ENCODE measurements at places on chromosomes 11 and 22.
A peak's percentile ranks its signal among the peaks of the same experiment; 100 is the strongest.

GRCh38 chr11:17922416-17922788 is 90.4 kb downstream of the SERGEF start:
- DNase-seq = no peak

DNA sequence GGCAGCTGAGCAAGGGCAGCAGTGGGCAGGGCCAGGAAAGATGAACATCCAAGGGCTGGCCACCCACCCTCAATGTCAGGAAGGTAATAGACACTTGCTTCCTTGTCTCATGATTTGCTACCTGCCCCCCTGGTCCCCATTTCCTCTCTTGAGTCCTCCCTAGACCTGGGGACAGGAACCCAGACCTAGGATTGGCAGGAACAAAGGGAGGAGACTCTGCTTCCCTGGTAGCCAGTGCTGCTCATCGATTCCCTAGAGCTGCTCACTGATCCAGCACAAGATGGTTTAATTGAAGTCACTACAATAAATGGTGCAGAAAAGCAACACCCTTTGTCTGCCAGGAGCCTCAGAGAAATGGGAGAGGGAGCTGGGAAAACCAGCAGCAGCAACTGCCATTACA is 67.8 kb upstream of the CHST1 start:
- no peak for DNase-seq

DNA sequence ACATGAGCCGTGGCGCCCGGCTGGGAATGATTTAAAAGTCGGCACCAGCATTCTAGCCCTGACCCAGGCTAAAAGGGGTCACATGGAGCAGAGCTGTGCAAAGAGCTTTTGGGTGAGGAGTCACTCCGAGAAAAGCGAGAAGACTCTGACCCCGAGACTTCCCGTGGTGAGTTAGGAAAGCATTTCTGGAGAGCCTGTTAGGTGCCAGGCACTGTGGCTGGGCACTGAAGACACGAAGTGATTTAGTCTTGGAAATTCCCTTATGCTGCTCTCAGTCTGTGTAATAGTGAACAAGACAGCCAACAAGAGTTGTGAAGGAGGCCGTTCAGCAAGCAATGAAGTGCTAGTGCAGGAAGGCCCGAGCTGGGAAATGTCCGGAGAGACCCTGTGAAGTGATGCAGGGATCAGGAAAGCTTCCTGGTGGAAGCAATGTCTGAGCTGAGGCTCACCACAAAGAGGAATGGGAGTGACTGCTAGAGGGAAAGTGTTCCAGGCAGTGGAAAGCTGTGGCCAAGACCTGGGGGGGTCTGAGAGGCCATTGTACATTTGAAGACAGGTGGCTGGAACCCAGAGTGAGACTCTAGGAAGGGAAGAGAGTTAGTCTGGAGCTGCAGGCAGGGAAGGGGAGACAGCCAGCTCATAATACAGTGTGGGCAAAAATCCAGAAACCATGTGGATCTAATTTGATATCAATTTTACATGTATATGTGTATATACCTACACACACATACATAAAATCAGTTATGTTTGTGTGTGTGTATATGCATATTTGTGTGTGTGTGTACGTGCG is 31.6 kb downstream of the MARK2 start:
- no peak for DNase-seq

DNA sequence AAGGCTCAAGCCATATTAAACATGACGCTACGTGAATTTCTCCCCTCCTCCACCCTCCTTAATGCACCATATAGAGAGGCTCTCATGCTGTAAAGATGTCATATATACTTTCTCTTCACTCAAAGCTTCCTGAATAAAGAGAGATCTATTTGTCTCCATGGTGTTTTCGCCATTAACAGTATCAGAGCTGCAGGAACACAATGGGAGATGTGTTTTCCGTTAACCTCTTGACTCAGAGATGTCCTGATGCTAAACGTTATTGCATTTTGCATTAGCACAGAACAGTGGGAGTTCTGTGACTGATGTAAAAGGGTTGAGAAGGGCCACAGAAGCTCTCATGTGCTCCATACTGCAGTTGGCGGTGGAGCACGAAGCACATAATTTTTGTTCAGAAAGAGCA is 25.7 kb upstream of the BLID start:
- DNase-seq = no peak

DNA sequence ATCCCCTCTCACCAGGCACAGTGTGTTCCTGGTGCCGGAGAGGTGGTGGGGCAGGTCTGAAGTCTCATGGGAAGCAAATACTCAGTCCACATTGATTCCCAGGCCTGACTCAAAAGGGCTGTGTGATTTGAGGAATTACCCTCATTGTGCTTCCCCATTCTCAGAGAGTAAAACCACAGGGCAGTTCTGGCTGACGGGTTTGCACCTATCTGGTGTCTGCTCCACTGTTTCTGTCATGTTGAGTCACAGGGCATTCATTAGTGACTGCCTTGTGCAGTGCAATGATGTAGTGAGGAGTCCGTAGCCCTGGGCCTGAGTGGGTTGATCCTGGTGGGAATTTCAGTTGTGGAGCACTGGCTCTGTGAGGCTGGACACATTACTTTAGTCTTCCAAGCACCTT is 85.2 kb upstream of the ARHGAP20 start:
- peak; percentile 51 for DNase-seq

DNA sequence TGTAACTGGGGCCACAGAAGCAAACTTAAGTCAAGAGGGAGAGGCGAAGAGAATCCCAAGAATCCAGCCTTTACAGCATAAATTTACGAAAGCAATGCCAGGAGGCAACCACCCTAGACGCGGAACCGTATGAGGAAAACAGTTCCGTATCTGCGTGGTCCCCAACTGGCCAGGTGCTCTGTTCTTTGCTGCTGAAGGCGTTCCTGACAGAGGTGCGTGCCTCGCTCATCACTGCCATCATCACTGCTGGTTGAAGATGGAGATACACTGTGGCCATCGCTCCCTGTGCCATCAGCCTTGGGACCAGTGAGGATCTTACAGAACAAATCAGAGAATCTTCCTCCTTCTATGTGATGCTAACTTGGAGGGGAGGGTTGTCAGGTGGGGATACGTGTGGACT is 270.5 kb upstream of the B3GAT1 start:
- no peak for DNase-seq

DNA sequence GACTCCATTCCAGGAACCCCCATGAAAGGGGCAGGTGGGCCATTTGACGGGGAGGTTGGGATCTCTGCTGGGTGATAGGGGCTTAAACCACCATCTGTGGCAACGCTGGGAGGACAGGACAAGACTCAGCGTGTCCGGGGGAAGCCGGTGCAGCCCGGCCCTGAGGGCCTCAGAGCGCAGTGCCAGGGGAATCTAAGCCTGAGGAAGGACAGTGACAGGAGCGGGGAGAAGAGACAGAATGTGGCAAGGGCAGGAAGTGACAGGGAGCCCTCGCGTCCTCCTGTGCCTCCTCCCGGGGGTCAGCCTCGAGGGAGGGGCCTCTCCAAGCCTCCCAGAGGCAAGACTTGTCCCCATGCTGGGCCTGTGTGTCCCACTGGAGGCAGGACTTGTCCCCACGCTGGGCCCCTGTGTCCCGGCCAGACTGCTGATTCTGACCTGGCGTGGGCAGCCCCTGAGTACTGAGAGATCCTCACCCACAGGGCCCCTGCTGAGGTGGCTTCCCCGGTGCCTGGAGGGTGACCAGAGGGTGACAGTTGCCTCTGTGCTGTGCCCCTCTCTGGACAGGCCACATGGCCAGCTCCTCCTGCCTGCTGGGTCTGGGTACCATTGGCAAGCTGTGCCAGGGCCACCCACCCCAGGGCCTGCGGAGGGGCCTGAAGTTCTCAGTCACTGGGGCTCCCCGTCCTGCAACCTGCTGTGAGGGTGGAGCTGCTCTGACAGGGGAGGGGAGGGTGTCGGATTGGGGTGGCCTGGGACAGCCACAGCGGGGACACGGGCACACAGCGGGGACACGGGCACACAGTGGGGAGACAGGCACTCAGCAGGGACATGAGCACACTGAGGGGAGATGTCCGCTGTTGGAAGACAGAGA is 676.2 kb downstream of the BRD1 start:
- no peak for DNase-seq

DNA sequence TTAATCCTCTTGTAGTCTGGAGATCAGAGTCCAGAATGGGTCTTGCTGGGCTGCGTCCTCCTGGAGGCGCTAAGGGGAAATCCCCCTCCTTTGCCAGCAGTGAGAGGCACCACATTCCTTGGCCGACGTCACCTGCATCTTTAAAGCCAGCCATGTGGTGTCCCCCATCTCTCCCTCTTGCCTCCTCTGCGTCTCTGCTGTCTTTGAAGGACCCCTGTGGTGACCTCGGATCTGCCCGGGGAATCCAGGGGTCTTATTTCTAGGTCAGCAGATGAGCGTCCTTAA is 27.2 kb upstream of the PARVB start:
- no peak for DNase-seq

GRCh38 chr22:25702571-25703167 is 39.3 kb upstream of the MYO18B start:
- no peak for DNase-seq

DNA sequence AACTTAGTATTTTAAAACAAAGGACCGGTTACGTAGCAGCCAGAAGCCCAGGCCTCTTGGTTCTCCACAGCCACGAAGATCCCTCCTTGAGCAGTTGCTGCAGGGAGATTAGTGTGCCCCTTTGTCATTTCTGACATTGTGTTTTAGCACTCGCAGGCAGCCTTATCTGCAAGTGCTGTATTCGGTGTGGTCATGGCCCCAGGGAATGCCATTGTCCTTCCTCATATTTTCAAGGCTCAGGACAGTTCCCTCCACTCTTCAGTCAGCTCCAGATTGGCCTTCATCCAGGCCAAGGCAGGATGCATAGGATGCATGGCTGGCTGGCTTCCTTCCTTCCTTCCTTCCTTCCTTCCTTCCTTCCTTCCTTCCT is 88.5 kb downstream of the ZBTB16 start:
- no peak for DNase-seq

- no peak for DNase-seq
Measured at GRCh38 chr11:10401696-10402392, 53.2 kb upstream of the AMPD3 start.

- no peak for DNase-seq
Measured at GRCh38 chr22:45584621-45585436, 82.1 kb downstream of the FBLN1 start.

GRCh38 chr11:106076171-106076918 is 802 bp downstream of the KBTBD3 start:
- DNase-seq = no peak

DNA sequence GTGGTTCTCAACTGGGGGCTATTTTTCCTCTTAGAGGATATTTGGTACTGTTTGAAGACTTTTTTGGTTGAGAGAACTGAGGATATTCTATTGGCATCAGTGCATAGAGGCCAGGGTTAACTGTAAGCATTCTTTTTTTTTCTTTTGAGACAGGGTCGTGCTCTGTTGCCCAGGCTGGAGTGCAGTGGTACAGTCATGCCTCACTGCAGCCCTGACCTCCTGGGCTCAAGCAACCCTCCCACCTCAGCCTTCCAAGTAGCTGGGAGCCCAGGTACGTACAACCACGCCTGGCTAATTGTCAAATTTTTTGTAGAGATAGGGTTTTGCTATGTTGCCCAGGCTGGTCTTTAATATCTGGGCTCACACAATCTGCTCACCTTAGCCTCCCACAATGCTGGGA is 12.9 kb downstream of the MMP7 start:
- no peak for DNase-seq

GRCh38 chr22:27331526-27332281 is 469.9 kb downstream of the MN1 start:
- no peak for DNase-seq

- DNase-seq = peak; percentile 12
Measured at GRCh38 chr22:17965538-17966402, 58.6 kb downstream of the MICAL3 start.

GRCh38 chr22:37394341-37394740 is 32.9 kb downstream of the ELFN2 start:
- no peak for DNase-seq

- DNase-seq = no peak
Measured at GRCh38 chr11:124085997-124086846, 29.0 kb upstream of the VWA5A start.

DNA sequence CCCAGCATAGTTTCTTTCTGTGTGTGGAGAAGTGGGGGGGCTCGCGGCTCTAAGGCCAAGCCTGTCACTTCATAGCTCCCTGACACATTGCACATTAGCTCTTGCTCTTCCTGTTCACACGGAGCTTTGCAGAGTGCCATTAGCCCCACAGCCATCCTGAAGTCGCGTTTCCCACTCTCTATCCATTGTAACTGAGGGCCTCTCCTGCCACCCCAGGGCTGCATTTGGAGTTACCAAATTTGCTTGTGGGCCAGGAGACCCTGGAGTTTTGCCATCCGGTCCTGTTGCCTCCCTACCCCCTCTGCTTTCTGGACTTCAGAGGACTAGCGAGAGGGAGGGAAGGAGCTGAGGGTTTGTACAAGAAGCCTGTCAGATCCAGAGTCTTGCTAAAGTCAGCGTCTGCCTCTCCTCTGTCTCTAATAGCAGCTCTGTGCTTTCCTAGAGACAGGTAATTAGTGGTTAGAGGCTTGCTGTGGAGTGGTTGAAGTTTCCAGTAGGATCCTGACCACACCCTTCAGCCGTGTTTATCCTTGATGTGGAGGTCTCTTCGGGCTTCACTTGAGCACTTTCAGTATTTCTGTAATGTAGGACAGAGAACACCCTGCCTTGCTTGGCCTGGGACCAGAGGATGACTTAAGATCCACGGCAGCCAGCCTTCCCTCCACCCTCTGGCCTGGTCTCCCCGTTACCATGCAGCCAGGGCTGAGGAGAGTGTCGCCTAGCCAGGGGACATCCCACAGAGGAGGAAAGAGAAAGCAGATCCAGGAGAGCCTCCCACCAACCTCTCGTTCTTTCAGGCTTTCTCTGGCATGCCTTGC is 14.1 kb downstream of the DCPS start:
- peak; percentile 63 for DNase-seq

- no peak for DNase-seq
Measured at GRCh38 chr11:108322666-108323065, 99.8 kb downstream of the ATM start.

- DNase-seq = no peak
Measured at GRCh38 chr11:7320306-7320705, 68.6 kb downstream of the SYT9 start.

DNA sequence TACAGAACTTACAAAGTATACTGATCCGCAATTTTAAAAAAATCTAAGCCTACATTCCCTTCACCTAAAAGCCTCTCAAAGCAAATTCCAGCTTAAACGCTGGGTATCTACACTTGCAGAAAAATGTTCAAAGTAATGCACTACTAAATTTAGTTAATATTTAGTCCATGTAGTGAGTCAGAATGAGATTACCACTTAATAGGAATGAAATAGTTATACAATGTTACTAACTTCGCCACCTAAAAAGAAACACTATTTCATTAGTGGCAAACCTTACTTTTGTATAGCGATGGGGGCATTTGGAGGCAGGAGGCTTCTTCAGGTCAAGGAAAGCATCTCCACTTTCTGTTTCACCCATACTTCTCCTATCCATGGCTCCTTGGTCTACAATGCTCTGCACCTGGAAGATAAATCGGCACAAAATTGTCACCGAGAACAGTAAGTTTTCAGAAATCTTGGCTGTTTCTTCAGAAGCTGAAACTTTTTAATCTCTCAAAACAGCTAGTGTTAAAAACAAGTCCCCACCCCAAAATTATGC is 1.2 kb downstream of the EIF4ENIF1 start:
- DNase-seq = no peak
